ENCODE measurements at places on chromosomes 6 and 20. TPM values are rescaled to one million over a fixed set of nuclear protein-coding genes. Genes with fewer than 3 reads are reported as not detected.

The SLC22A16 gene
- 0.63 TPM for polyA plus RNA-seq

The KIAA0408 gene
- polyA plus RNA-seq, result 93.6 TPM

The LINC00237 gene
- polyA plus RNA-seq, result 15.0 TPM

The CTAGE9 gene
- polyA plus RNA-seq, result not detected

The SLC35D3 gene
- polyA plus RNA-seq, result 0.54 TPM

The JPH2 gene
- 1.4 TPM for polyA plus RNA-seq

The STMND1 gene
- polyA plus RNA-seq, result 0.32 TPM

The NKAIN4 gene
- 126 TPM for polyA plus RNA-seq

The OPRL1 gene
- 26.3 TPM for polyA plus RNA-seq

The ATP9A gene
- 157 TPM for polyA plus RNA-seq

The SIRPD gene
- not detected for polyA plus RNA-seq
